Pulmonary artery endothelial cell (primary cell): ENCODE measurements at places on chromosomes 1 and 21.
A peak's percentile ranks its signal among the peaks of the same experiment; 100 is the strongest.

GRCh38 chr1:244106176-244106575, 55.1 kb downstream of the ZBTB18 start:
- DNase-seq, result no peak

DNA sequence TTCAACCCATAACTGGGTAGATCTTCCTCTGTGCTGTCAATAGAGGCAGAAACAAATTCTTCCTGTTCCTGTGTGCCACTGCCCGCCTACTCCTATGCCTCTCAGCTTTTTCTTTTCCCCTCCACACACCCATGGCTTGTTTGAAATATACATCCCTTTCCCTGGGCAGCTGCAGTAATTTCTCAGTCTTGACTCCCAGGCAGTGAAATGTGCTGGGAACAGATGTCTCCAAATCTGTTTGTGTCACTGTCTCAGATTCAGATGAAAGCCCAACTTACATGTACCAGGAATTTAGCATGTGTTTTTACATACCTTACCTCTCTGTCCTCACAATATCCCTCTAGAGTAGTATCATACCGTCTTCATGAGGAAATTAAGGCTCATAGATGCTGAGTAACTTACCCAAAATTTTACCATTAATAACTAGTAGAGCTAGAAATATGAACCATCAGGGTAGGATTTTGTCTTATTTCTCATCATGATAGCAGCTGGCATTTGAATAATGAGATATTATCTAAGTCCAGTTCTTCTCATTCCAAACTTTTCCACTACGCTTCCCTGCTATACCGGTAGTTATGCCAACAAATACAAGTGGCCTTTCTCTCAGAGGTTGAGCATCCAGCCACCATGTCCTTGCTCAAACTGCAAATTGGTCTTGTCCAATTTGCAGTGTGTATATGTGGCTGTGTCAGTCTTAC, 4.7 kb upstream of the VASH2 start:
- DNase-seq, result no peak

GRCh38 chr1:205488074-205488723, 16.3 kb upstream of the CDK18 start:
- DNase-seq, result peak; percentile 8

- DNase-seq, result no peak
These were observed 172.4 kb downstream of the NFIA start for GRCh38 chr1:61254634-61255357.

- DNase-seq, result no peak
These were observed 740.6 kb downstream of the KCNT2 start for GRCh38 chr1:195867638-195868037.

- no peak for DNase-seq
These were observed 59.3 kb upstream of the NTPCR start for GRCh38 chr1:232891071-232891470.
